ENCODE measurements at places on chromosomes 6 and 20. TPM values are rescaled to one million over a fixed set of nuclear protein-coding genes. Genes with fewer than 3 reads are reported as not detected.

The LAMA5 gene
- total RNA-seq, result 278 TPM

The KCNK5 gene
- 30.7 TPM for total RNA-seq

The WFDC2 gene
- total RNA-seq, result 82.8 TPM

DNA sequence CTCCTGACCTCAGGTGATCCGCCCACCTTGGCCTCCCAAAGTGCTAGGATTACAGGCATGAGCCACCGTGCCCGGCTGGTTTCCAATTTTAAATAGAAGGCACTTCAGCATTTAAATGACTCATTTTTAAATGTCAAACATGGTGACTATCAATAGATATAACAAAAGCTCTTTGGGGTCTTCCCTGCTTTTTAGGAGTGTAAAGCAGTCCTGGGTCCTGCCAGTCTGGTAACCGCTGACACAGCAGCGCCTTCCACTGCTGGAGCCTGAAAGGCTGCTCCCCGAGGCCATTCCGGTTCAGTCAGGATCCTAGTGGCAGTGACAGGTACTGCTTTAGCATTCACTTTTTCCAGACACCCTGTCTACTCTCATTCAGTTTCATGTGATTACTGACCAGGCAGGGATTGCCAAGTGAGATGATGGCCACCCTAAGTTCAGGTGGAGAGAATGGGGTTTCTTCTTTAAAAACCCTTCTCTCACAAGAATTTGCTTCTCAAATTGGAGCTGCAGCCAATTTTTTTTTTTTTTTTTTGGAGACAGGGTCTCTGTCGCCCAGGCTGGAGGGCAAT lies 5.1 kb downstream of the DIDO1 start:
- peaks cover 87% of the 10 kb centered on the region for H3K4me1 ChIP-seq
- no peaks in the 10 kb centered on the region for H3K27me3 ChIP-seq
- H3K4me3 ChIP-seq, result no peak overlapping the region
- no peaks in the 10 kb centered on the region for H3K36me3 ChIP-seq

The RAET1L gene
- not detected for total RNA-seq

The ENPP5 gene
- not detected for total RNA-seq

The CALHM4 gene
- total RNA-seq, result not detected

Data from stomach (tissue), 19 donors.